Dermis blood vessel endothelial cell (primary cell): ENCODE measurements at places on chromosomes 12 and 14. TPM values are rescaled to one million over a fixed set of nuclear protein-coding genes. Genes with fewer than 3 reads are reported as not detected.

SLCO1C1 gene
- 0.05 TPM in 1 of 2 replicates, not detected in the other for total RNA-seq

DNA sequence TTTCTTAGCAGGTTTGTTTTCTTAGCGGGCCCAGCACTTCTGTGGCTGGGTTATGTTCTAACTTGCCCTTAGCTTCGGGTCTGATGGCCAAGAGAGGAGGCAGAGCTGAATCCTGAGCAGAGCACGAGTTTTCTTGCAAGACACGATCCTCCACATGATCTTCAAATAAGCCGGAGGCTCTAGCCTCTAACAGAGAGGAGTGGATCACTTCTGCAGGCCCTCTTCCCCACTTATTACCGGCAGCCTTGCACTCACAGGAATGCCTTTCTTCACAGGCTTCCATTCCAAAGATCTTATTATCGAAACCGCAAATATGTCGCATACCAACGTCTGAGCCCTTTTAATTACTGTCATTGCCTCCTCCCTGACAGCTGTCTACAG is 79.5 kb downstream of the SINHCAF start:
- DNase-seq, result no peak

DNA sequence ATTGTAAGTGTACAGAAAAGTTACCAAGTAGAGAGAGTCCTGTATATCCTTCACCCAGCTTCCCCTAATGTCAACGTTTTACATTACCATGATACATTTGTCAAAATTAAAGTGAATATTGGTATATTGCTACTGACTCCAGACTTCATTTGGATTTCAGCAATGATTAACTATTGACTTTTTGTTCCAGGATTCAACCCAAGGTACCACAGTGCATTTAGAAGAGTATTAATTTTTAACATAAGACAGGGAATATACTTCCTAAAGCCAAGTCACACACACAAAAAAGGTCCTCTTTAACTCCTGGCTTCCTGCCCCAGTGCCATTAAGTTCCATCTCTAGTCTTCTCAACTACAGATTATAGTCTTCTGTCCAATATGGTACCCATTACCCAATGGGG is 75.5 kb upstream of the RBM19 start:
- no peak for DNase-seq

DNA sequence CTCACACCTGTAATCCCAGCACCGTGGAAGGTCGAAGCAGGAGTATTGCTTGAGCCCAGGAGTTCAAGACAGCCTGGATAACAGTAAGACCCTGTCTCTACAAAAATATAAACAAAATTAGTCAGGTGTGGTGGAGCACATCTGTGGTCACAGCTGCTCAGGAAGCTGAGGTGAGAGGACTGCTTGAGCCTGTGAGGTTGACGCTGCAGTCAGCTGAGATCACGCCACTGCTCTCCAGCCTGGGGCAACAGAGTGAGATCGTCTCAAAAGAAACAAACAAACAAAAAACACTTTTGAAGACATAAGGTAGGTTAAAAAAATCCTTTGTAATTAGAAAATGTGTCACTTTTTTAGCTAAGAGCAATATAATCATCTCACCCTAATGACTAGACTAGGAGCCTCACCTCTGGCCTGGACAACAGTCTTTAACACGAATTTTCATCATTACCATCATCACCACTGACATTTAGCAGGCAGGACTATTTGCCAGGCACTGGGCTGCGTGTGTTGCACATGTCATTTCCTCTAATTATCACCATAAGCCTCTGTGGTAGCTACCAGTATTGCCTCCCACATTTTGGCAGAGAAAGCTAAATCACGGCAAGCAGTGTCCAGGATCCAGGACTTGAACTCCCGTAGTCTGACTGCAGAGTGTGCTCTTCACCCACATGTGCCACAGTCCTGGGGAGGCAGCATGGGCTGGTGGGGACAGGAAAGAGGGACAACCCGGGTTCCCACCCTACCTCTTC is 4.6 kb upstream of the SYCP3 start:
- no peak for DNase-seq

GRCh38 chr14:90756755-90757345 is 59.4 kb downstream of the TTC7B start:
- peak; percentile 21 for DNase-seq

C1R gene
- 2.0 TPM in 2 replicates for total RNA-seq

DNA sequence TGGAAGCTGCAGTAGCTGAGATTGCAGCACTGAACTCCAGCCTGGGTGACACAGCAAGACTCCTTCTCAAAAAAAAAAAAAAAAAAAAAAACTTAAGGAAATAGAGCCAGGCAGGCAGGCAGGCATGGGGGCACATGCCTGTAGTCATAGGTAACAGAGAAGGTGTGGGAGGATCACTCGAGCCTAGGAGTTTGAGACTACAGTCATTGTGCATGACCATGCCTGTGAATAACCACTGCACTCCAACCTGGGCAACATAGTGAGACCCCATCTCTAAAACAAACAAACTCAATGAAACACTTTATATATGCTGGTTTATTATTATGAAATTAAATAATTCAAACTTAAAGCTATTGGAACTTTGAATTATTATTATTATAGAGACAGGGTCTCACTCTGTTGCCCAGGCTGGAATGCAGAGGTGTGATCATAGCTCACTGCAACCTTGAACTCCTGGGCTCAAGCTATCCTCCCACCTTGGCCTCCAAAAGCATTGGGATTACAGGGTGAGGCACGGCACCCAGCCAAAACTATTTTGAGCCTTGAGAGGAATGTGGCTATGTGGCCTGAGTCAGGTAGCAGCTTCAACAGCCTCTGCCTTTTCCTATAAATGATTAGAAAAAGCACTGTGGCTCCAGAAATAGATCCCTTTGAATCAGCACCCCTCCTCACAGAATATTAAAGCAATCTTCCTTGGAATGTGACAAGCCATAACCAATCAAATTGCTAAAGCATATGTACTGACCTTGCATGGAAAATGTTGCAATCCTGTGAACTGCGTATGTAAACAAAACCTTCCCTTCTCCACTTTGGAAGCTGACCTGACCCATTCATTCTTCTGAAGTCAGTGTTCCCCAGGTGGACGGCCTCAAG is 34.7 kb upstream of the YY1 start:
- DNase-seq, result no peak

- DNase-seq, result no peak
Measured at GRCh38 chr14:69993326-69993725, 114.1 kb downstream of the SMOC1 start.

GRCh38 chr12:128918481-128919260 is 65.4 kb downstream of the GLT1D1 start:
- no peak for DNase-seq

DNA sequence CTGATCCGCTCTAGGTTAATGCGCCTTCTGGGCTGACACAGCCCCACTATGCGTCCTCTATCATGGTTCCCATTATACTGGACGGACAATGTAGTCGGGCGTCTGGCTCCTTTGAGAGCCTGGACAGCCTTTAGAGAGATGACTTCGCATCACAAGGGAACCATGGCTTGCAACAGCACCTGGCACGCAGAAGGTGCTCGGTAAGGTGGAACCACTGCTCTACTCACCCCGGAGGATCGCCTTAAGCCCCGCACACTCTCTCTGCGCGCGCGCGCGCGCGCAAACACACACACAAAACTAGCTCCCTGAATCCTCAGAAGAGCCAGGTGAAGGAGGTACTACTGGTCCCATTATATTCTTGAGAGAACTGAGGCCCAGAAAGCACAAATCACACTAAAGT is 7.1 kb downstream of the MAP3K12 start:
- no peak for DNase-seq

CLEC4D gene
- total RNA-seq, result not detected in 2 replicates

PHLDA1 gene
- 23.5 and 26.5 TPM in 2 replicates for total RNA-seq

TIMELESS gene
- 8.8 and 24.7 TPM in 2 replicates for total RNA-seq

GRCh38 chr12:50363141-50363540 is 33.3 kb downstream of the FAM186A start:
- DNase-seq, result no peak

DNA sequence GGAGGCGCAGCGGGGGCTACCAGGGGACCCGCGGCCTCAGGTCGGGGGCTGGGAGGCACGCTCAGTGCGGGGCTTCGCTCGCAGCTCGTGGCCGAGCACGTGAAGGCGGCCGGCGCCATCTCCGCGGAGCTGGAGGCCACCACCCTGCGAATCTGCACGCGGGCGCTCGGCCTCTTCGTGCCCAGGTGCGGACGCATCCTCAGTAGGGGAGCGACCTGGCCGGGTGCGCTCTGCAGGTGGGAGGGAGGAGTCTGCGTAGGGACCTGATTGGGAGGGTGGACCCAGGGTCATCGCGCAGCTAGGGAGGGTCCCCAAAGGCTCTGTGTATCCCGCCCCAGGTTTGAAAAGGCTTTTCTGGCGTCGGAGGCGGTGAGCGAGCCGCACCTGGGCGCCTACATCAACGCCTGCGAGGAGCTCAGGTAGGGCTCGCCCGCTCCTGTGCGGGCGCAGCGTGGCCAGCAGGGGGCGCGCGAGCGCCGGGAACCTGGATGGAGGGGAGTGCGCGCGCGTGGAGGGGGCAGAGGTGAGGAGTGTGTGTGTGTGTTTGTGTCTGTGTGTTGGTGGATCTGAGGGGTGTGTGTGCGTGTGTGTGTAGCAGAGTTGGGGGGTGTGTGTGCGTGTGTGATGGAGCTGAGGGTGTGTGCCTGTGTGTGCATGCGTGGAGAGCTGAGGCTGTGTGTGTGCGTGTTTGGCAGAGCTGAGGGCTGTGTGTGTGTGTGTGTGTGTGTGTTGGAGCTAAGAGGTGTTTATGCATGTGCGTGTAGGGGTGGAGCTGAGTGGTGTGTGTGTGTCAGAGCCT is 10.3 kb downstream of the EXOC3L4 start:
- DNase-seq, result peak; percentile 60

GRCh38 chr14:72975770-72976169 is 49.5 kb downstream of the DCAF4 start:
- DNase-seq, result peak; percentile 24

GYS2 gene
- not detected in 2 replicates for total RNA-seq

DNA sequence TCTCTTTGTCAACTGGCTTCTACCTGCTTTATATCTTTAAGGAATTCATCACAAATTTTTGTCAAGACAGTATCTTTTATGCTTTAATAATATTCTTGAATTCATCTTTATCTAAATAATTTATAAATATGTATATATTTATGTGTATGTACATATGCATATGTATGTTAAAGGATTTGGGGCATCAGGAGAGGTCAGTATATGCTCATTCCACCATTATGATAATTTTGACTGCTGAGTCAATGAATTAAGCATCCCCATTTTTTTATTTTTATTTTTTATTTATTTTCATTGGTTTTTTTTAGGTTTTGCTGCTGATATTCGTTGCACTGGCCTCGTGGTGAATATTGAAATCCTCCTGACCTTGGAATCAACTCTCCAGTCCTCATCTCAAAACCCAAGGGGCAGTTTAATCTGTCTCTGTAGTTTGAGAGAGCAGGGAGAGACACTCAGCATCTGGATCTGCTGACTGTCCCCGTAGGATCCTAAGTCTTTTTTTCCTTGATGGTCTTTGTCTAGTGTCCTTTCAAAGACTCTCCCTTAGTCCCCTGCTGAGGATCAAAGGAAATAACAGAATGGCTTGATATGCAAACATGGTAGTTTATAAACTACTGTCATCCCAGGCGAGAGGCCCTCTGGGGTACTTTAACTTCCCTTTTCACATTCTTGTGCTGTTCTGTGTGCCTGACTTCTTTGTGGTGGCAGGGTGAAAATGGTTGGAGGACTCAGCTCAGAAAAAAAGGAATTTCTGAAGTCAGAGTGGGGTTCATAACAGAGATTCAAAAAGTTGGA is 218.7 kb downstream of the DIO2 start:
- no peak for DNase-seq

RAPGEF3 gene
- total RNA-seq, result 52.0 and 106 TPM in 2 replicates

GRCh38 chr12:65810036-65810435 is 14.2 kb upstream of the HMGA2 start:
- DNase-seq, result no peak

- DNase-seq, result no peak
Measured at GRCh38 chr12:49535921-49536525, 2.8 kb upstream of the KCNH3 start.

ASCL1 gene
- not detected in 2 replicates for total RNA-seq

DNA sequence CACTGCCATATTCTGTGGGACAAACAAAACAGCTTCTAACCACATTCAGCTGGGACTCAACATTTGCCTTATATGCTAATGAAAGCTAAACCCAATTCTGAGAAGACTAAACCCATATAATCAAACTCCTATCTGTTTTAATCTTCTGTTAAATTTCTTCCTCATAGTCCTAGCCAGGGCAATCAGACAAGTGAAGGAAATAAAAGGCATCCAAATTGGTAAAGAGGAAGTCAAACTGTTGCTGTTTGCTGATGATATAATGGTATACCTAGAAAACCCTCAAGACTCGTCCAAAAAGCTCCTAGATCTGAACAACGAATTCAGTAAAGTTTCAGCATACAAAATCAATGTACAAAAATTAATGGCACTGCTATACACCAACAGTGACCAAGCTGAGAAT is 157.1 kb downstream of the PHLDA1 start:
- DNase-seq, result no peak

RAB35 gene
- 42.0 and 51.6 TPM in 2 replicates for total RNA-seq

KRT71 gene
- total RNA-seq, result not detected in 2 replicates

- no peak for DNase-seq
Measured at GRCh38 chr14:37027188-37027824, 145.1 kb downstream of the SLC25A21 start.

GRCh38 chr14:97703006-97703760 is 906.0 kb downstream of the VRK1 start:
- DNase-seq, result no peak

ACSM4 gene
- total RNA-seq, result not detected in 2 replicates

CMAS gene
- 19.4 and 36.8 TPM in 2 replicates for total RNA-seq

- no peak for DNase-seq
Measured at GRCh38 chr12:33795536-33795935, 226.8 kb upstream of the ALG10 start.

GPR84 gene
- total RNA-seq, result under 0.01 and 0.05 TPM in 2 replicates

DNA sequence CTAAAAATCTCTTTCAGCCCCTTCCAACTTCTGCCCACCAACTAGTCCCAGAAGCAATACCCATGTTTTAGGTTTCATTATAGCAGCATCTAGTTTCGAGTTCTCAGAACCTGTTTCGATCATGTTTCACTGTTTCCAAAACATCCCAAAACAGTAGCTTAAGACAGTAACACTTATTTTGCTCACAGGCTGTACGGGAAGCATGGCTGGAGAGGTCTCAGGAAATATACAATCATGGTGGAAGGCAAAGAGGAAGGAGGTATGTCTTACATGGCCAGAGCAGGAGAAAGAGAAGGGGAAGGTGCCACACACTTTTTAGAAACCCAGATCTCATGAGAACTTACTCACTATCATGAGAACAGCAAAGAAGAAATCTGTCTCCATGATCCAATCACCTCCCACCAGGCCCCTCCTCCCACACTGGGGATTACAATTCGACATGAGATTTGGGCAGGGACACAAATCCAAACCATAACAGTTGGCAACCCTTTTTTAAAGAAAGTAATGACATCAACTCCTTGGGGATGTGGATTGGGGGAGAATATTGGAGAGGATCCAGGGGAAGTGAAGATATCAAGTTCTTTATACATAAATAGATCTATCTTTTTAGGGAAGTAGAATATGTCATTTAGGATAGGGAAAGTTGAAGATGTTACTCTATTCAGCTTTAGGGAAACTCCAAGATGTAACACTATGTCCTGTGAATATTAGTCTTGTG is 269.9 kb upstream of the PLEKHG7 start:
- DNase-seq, result no peak

FAM90A1 gene
- total RNA-seq, result 0.05 TPM in 1 of 2 replicates, not detected in the other

GRCh38 chr14:88210426-88210825 is 112.6 kb downstream of the KCNK10 start:
- DNase-seq, result no peak
